Activated T-cell treated with anti-CD3 and anti-CD28 coated beads for 48 hours (primary cell): ENCODE measurements at places on chromosomes 12 and 14.

DNA sequence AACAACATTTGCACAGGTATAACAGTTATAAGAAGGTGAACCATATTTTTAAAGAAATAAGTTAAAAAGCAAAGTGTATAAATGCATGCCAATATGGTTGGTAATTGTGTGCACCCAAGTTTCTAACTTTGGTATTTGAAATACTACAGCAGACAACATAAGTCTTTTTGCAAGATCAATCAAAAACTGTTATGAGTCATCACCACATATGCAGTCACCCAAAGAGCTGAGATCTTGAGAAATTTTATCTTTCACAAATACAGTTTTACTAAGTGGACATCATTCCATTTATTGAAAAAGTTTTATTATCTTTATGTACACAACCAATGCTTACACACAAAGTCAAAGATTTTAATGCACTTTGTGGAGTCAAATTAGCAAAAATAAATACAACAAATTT is 7.0 kb upstream of the ACSS3 start:
- no peak for DNase-seq

GRCh38 chr14:77830692-77831091 is 30.8 kb downstream of the ADCK1 start:
- DNase-seq: no peak

DNA sequence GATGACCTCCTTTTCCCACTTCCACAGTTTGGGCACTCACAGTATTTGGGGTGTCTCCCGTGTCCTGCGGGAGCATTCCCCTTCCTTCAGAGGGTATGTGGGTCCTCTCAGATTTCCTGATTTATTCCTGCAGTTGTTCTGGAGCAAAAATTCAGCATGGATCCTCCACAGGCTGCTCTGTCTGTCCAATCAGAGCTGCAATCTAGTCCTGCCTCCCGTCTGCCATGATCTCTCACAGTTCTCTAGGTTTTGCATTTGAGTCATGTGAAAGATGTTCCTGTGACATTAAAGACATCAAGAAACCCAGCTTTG is 435.9 kb downstream of the TMTC2 start:
- no peak for DNase-seq

DNA sequence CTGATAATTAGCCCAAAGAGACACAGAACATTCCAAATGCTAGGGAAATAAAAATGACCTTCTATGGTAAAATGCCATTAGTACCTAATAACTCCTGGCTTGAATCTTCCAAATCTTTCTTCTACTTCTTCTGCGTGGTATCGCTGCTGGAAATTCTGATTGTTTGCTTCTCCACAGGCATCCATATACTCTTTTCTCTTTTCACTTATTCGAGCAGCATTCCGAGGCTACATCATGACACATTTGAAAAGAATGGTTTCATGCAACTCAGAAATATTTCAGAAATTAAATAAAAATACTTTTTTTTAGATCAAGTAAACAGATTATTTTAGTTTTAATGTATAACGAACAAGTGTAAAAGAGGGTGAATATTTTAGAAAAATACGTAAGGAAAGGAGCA is 18.9 kb downstream of the ZCCHC8 start:
- DNase-seq: no peak

- no peak for DNase-seq
These were observed 44.4 kb downstream of the JAG2 start for GRCh38 chr14:105123981-105124765.

- DNase-seq: no peak
These were observed 6.8 kb upstream of the ASIC1 start for GRCh38 chr12:50050410-50051098.

DNA sequence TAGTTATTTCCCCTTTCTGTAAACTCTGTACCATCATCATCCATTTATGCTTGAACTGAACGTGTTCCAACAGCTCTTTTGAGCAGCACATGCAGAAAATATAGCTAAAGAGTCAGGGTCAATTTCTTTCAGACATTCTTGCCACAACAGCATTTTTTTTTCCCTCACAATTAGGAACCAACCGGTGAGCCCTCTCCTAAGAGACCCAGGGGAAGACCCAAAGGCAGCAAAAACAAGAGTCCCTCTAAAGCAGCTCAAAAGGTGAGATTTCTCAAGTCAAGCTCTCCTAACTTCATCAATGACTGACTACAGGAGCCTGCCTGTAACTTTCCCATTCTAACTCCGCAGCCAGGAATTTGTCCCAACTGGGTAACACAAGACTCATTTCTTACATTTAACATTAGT is 3.5 kb downstream of the HMGA2 start:
- no peak for DNase-seq

DNA sequence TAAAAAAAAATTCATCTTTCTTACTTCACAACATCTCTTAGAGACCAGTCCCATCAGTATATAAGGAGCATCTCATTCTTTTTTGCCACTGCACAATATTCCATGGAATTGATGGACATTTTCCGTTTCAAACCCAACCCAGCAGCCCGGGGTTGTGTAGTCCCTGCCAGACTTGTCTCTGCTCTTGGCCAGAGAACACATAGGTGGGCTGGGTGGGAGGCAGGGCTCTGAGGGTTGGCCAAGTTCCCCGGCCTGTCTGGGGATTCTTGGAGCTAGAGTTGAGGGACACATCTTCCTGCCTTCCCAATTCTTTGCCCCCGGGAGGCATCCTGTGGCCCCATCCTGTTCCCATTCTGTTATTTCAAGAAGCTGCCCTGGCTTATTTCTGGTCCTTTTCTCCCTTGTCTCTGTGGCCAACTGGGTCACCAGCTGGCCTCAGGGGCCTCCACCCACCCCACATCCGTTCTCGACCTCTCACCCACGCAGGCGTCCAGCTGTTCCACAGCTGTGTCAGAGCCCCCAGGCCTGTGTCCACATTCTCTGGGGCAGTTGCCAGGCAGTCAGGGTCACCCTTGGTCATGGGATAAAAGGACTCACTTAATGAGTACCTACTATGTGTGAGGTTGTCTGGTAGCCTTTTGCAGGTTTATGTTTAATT is 52.0 kb upstream of the CCDC63 start:
- no peak for DNase-seq

DNA sequence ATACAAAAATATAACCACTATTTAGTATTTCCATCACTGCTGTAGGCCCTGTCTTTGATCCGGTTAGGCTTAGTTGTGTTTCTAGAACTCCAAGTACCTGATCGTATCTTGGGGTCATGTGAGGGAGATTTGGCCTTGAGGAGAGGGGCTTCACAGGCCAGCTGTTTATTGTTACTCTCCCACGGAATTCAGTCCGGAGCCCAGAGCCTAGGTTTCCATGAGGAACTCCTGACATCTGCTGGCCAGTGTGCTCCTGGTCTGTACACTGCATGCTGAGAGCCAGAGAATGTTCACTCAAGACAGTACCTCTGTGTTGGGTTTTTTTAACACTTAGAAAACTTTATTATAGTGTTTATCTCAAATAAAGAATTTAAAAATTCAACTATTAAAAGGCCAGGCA is 341.0 kb upstream of the TMEM132C start:
- DNase-seq: no peak

- no peak for DNase-seq
These were observed 23.2 kb upstream of the PARP11 start for GRCh38 chr12:3896356-3896755.

- DNase-seq: no peak
These were observed 278.8 kb downstream of the ZFP36L1 start for GRCh38 chr14:68513838-68514607.

- no peak for DNase-seq
These were observed 75.9 kb downstream of the DACT1 start for GRCh38 chr14:58713677-58714076.

DNA sequence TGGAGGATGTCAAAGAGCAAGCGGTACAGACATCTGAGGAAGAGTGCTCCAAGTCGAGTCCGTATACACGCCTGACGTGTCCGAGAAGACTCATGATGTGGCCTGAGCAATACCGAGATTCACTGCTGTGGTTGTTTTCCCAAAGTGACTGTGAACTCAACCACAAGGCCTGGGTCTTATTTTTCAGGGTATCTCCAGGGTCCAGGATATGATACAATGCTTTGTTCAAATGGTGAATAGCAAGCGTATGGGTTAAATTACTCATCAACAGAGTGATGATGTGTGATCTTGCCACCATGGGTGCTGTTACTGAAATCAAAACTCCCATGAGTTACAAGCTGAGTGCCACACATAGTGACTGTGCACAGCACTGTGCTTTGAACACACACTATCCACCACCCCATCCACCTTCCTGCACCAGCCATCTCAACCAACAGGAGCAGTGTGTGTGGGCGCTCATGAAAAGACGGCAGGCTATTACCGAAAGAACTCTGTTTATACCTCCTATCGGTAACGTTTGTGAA is 109.6 kb downstream of the BCAT1 start:
- peak; percentile 61 for DNase-seq

GRCh38 chr14:69321601-69322330 is 61.8 kb downstream of the GALNT16 start:
- DNase-seq: no peak

DNA sequence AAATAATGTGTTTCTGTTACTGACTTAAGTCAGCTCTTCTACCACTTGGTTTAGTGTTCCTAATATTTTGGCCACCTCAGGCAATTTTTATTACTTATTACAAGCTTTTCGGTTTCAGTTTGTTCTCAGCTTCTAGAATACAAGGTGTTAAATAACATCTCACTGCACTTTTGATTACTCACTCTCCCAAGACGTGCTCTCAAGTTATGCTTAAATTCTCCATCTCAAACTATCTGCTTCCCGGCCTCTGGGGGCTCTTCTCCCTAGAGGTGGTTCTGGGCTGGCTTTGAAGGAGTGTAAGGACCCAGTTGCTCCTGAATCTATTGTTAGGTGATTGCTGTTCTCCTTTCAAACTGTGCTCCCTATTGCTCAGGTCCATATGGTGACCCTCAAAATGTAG is 193.9 kb upstream of the DDHD1 start:
- no peak for DNase-seq

DNA sequence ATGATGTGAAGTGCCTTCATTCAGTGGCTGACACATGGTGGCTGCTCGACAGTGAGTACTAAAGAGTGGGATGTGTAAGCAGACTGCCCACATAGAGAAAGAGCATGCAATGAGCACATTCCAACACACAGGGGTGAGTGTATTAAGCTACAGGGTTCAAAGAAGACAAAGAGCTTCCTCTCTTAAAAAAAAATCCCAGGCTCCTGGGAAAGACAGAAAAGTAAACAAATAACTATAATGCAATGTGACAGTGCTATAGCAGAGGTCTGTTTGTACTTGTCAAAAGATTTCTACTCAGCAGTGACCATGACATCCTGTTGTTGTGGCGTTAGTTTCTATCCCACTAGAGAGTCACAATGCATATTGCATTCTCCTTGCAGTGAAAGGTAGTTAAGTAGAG is 12.4 kb upstream of the PCNX1 start:
- no peak for DNase-seq

- no peak for DNase-seq
These were observed 4.3 kb upstream of the HIGD1C start for GRCh38 chr12:50947933-50948626.

GRCh38 chr12:39989501-39989900 is 116.4 kb downstream of the SLC2A13 start:
- DNase-seq: no peak

DNA sequence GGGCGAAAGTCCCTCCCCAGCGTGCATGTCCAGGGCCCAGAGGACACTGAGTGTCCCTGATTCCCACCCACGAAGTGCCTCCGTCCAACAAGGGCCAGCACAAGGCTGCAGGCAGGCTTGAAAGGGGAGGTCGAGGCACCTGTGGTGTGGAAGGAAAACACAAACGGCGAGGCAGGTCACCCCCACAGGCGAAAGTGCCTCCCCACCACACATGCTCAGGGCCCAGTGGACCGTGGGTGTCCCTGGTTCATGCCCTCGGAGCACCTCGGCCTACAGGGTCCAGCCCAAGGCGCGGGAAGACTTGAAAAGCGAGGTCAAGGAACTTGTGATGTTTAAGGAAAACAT is 370.4 kb downstream of the ALG10 start:
- no peak for DNase-seq

DNA sequence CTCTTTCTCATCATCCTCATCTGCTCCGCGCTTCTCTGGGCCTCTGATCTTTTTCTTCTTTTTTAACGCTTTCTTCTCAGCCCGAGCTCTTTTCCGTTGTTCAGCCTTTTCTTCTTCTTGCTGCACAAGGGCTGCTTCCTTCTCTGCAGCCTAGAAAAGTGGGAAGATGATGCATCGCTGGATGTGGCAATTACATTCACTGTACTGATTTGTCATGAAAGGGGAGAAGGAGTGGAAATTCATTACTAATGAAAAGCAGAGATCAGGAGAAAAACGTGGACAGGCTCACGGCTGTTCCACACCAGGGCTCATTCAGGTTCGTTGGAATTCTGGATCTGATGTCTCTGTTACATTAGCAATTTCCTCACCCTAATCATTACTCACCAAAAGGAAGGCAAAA is 15.1 kb downstream of the FICD start:
- no peak for DNase-seq

- no peak for DNase-seq
These were observed at the start of gene JPH4 for GRCh38 chr14:23578560-23579310. Gene JPH4 (minus strand): TSS chr14:23578790. CDS start chr14:23577453, 1,337 bp downstream.

- no peak for DNase-seq
These were observed 1.0 kb upstream of the ACACB start for GRCh38 chr12:109115404-109115757.

DNA sequence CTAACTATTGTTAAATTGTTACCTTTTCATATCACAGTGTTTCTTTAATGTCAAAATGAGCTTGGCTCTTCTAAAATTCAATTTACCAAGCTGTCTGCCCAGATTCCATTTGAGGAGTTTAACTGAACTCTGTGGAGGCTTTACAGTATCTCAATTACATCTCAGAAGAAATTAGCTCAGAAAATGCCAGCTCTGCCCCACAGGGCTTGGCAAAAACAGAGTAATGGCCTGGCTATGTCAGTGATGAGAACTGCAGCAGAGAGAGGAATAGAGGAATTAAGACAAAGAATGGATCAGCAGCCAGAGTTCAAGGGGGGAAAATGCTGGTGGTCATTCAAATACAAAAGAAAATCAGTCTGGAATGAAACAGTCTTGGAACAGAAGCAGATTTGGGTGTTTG is 15.8 kb upstream of the TMTC1 start:
- no peak for DNase-seq

DNA sequence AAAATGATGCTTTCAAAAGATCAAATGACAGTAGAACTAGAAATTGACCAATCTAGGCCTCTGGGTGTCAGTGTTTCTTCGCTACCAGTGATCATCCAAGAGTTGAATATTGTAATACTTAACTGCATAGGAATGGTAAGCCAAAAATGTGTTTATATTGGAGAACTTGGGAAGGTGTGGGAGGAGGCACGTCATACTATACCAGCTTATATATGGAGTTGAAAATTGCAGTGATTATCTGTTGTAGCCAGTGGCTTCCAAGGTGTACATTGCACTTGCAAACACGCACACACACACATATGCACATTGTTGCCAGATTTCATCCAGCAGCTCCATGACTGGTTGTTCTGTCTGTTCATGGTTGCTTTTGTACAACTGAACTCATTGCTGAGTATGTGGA is 36.1 kb downstream of the EID3 start:
- no peak for DNase-seq

GRCh38 chr12:24993793-24994192 is 44.9 kb upstream of the BCAT1 start:
- no peak for DNase-seq

- no peak for DNase-seq
These were observed 716 bp upstream of the PTGDR start for GRCh38 chr14:52266782-52267181.

- no peak for DNase-seq
These were observed 63.7 kb downstream of the SH2B3 start for GRCh38 chr12:111469401-111469800.

- DNase-seq: no peak
These were observed 74.8 kb downstream of the PAPOLA start for GRCh38 chr14:96576937-96577336.
